ENCODE measurements at places on chromosomes 7 and 10.

GRCh38 chr7:152086513-152086912, 61.0 kb downstream of the GALNT11 start:
- DNase-seq = no peak

- no peak for DNase-seq
Measured at GRCh38 chr10:118985576-118985975, 43.9 kb upstream of the NANOS1 start.

DNA sequence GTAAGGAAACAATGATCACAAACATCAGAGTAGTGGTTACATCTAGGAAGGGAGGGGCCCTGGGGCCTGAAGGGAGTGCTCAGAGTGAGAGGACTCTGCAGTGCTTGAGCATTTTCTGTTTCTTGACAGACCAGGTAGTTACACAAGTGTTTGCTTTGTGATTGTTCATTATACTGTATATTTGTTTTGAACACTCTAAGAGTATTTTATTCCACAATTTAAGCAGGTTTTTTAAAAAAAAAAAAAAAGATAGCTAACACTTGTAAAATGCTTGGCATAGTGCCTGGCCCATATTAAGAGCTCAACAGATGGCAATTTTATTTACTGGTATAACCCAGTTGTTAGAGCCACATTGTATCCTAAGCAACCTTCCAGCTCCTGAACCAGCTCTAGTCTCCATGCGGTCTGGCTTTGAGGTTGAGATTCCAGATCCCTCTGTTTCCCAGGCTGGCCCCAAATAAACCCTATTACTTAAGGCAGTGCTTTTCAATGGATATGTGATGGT, 20.1 kb upstream of the ATXN7L1 start:
- no peak for DNase-seq

DNA sequence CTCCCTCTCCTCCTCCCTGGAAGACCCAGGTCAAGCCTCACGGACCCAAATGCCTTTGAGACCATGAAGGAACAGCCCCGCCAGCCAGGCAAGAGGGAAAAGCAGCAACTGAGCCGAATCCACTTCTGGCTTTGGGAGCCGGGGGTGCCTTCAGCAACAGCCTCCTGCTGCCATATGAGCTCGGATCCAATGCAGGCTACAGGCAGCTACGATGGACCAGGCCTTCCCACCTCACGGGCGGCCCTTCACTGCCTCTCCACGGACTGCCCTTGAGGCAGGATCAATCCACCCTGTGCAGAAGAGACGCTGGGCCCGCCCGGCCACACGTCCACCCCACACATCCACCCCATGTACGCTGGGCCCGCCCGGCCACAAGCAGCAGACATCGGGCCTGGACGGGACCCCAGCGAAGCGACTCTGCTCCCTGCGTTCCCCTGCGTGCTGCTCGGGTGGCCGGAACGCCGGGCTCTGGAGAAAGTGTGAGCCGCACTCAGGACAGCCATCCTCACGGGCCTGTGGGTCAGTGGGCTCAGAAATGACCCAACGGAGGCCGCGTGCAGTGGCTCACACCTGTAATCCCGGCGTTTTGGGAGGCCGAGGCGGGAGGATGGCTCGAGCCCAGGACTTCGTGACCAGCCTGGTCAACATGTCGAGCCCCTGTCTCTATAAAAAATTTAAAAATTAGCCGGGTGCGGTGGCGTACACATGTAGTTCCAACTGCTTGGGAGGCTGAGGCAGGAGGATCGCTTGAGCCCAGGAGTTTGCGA, 82.0 kb downstream of the FOXL3 start:
- no peak for DNase-seq

- no peak for DNase-seq
Measured at GRCh38 chr7:51308265-51308664, 8.3 kb downstream of the COBL start.
